ENCODE measurements at places on chromosomes 4 and X.

DNA sequence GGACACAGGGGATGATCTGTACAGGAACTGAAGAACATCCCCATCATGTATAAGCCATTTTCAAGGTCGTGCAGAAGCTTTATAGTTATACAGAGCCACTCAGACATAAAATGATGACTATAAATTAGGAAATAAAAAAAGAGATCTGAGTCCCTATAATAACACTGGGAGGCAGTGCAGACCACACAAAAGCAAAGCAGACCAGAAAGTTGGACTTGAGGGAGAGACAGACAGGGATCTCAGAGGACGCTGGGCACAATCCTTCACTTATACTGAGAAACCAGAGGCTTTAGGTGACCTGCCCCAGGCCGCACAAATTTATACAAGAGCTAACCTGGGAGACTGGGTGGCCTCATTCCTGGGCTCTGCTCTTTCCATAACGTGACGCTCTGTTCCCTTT is 70.5 kb downstream of the HADH start:
- DNase-seq = no peak

GRCh38 chr4:153776601-153777000 is 12.3 kb downstream of the SFRP2 start:
- no peak for DNase-seq

- no peak for DNase-seq
These were observed 402.4 kb upstream of the NDST4 start for GRCh38 chr4:115515772-115516171.

DNA sequence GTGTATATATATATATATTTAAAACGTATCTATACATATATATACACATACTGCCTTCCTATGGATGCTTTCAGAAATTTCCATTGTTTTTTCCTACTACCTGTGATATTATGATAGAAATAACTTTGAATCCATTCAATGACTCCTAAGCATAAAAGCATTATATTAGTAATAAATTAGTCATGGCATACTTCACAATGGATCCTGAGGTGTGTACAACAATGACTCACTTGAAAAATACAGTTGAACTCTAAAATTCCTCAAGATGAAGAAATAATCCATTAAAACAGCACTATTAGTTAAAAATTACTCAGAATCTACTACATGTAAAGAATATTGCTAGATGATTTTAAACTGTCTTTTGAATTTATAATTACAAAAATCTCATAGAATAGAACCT is 201.1 kb downstream of the STPG2 start:
- DNase-seq = no peak

DNA sequence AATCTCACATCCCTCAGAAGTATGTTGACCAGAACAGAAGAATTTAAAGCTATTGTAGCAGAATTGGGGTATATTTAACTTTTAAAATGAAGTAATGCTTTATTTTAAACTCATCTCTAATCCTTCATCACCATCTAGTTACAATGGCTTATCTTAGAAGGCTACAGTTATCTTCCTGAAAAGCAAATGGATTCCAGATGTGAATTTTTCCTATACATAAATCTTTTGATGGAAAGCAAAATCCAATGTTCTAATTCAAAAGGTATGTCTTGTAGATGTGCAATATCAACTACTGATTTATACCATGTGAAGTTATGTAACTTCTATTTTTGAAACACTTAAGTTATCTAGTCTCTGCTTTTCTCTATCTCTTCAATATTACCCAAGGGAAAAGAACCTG is 47.6 kb downstream of the CCNG2 start:
- no peak for DNase-seq

DNA sequence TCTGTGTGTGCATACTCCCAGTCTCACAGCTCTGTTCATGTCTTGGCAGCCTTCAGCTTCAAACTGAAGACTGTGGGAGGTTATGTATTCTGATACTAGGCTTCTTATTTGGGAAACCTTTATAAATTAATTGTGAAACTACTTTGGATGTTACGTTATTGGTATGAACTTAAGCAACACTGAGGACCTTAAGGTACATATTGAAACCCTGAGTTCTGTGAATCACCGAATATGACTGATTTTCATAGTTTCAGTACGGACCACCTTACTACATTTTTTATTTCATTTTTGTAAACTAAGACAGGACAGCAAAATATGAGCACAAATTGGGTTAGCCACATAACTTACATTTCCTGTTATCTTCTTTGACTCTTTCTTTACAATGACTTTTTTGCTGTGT is 498.4 kb downstream of the PDGFC start:
- no peak for DNase-seq

DNA sequence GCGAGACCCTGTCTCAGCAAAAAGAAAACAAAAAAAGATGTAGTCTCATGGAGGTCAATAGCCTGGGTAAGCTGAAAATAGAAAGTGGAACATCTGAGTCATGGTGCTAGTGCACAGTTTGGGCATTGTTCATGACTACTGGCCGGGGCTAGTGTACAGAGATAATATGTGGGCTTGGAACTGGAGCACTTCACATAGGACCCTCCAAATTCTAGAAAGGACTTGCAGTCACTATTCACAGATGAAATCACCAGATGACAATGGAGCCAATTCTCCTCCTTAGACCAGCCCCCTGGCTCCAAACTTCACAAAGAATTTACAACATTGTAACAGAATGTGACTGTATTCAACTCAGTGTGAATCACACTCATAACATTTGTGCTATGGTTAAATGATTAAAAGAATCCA is 367.8 kb upstream of the SLC7A11 start:
- no peak for DNase-seq
